Large intestine (tissue), 12 donors: ENCODE measurements at places on chromosomes 7 and 10.
A peak's percentile ranks its signal among the peaks of the same experiment; 100 is the strongest.

DNA sequence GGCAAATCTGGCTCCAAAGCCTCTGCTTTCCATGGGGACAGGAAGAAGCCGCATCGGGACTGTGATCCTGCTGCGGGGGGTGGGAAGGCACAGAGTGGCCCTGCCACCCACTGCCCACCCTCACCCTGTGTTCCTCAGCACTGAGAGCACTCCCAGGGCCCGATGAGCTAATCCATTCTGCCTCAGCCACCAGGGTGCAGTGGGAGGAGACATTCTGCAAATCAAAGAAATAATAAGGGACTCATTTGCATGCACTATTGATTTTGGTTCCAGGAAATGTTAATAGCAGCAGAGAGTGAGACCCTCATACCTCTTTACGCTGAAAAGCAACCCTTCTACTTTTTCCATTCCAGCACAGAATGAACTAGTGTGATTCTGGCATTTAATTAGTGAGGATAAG lies 572.8 kb downstream of the INHBA start:
- no peak overlapping the region for H3K27ac ChIP-seq
- H3K36me3 ChIP-seq: no peaks in the 10 kb centered on the region
- H3K4me3 ChIP-seq: no peak overlapping the region

DNA sequence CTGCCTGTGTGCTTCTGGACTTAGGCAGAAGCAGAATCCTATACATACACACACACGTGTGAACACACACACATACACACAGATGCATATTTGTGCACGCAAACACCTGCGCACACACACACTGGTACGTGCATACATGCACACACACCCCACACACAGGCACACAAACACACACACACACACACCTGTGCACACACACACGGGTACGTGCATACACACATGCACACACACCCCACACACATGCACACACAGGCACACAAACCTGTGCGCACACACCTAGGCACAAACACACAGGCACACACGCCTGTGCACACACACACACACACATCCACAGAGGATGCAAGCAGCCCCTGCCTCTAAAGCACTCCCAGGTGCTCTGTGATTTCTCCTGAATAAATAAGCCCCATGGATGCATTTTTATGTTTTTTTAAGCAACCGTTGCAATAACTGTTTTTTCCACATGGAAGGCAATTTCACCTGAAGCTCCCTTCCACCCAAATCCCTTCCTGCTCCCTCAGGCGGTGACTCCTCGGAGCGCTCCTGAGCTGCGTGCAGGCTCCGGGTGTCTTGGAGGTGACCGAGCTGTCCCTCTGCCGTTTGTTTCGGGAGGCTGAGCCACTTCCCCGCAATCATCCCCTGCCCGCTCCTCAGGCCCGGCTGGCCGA lies 41.5 kb upstream of the PDGFA start:
- no peak overlapping the region for H3K27ac ChIP-seq
- DNase-seq: no peak
- no peak overlapping the region for H3K4me3 ChIP-seq
- peaks cover 13% of the 10 kb centered on the region for H3K4me1 ChIP-seq
- peaks cover 6% of the 10 kb centered on the region for H3K36me3 ChIP-seq

GRCh38 chr10:15113766-15114165 lies 16.6 kb downstream of the RPP38 start:
- H3K27me3 ChIP-seq: no peaks in the 10 kb centered on the region
- H3K27ac ChIP-seq: no peak overlapping the region
- no peaks in the 10 kb centered on the region for H3K4me1 ChIP-seq
- DNase-seq: no peak
- H3K36me3 ChIP-seq: peaks cover 43% of the 10 kb centered on the region

- H3K36me3 ChIP-seq: peaks cover 6% of the 10 kb centered on the region
- no peak overlapping the region for H3K27ac ChIP-seq
- no peak for DNase-seq
- peaks cover 13% of the 10 kb centered on the region for H3K27me3 ChIP-seq
- H3K4me1 ChIP-seq: peaks cover 3% of the 10 kb centered on the region
Measured at GRCh38 chr10:119498889-119499676, 43.4 kb downstream of the RGS10 start.

GRCh38 chr10:59891349-59891748 lies 15.0 kb downstream of the CCDC6 start:
- H3K27me3 ChIP-seq: no peaks in the 10 kb centered on the region
- no peak overlapping the region for H3K4me3 ChIP-seq
- H3K4me1 ChIP-seq: peaks cover 37% of the 10 kb centered on the region
- peaks cover 12% of the 10 kb centered on the region for H3K36me3 ChIP-seq
- H3K27ac ChIP-seq: peak overlapping the region; percentile 56

DNA sequence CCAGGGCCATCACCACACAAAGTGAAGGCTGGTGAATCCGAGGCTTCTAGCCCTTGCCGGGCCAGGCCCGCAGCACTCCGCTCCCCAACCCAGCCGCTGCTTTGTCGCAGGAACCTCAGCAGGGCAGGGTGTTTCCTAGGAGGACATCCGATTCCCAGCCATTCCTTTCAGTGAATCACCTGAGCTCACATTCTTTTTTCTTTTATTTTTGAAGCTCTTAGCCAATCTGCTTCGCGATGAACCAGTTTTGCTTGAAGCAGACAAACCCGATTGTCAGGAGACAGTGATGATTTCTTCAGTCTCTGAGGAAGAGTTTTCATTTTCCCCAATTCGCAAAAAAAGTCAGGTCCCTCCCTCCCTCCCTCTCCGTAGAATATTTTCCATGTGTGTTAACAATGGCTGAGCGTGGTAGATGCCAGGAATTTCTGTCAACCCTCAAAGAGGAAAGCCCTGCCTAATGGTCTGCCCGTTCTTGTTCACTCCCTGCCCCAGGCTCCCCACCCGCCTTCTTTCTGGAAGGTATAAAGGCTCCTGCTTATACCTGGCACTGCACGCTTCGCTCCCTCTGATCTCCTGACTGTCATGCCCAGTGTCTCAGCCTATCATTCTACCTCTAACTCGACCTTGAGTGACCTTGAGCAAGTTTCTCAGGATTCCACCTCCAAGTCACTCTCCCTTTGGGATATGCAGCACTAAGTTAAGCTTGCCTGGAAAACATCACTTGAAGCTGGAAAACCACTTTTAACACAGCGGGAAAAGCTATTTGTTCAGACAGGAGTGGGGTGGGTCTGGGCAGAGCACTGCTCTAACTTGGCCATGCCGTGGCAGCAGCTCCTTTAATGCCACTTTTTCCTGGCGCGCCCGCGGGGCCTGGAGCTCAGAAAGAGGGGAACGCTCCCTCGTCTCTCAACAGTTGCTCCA lies 35.1 kb downstream of the EGFR start:
- H3K27me3 ChIP-seq: no peaks in the 10 kb centered on the region
- H3K27ac ChIP-seq: no peak overlapping the region
- H3K4me1 ChIP-seq: no peaks in the 10 kb centered on the region
- DNase-seq: no peak

DNA sequence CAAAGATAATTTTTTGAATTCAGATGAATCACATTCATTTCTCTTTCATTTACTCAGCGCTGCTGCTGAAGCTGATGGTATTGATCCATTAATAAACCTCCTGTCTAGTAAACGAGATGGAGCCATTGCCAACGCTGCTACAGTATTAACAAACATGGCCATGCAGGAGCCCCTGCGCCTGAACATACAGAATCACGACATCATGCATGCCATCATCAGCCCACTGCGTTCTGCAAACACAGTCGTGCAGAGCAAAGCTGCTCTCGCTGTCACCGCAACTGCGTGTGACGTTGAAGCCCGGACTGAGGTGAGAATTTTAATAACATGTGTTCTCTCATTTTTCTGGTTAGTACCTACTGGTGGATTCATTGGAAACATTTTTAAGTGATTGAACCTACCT lies 70.2 kb downstream of the ARMC3 start:
- H3K4me3 ChIP-seq: no peak overlapping the region
- no peaks in the 10 kb centered on the region for H3K36me3 ChIP-seq
- H3K27me3 ChIP-seq: peaks cover 8% of the 10 kb centered on the region
- no peak overlapping the region for H3K27ac ChIP-seq
- no peak for DNase-seq
- no peaks in the 10 kb centered on the region for H3K4me1 ChIP-seq

GRCh38 chr7:141409801-141410329 lies 141.3 kb upstream of the AGK start:
- peaks cover 12% of the 10 kb centered on the region for H3K27me3 ChIP-seq
- no peaks in the 10 kb centered on the region for H3K4me1 ChIP-seq
- DNase-seq: no peak
- no peaks in the 10 kb centered on the region for H3K36me3 ChIP-seq

DNA sequence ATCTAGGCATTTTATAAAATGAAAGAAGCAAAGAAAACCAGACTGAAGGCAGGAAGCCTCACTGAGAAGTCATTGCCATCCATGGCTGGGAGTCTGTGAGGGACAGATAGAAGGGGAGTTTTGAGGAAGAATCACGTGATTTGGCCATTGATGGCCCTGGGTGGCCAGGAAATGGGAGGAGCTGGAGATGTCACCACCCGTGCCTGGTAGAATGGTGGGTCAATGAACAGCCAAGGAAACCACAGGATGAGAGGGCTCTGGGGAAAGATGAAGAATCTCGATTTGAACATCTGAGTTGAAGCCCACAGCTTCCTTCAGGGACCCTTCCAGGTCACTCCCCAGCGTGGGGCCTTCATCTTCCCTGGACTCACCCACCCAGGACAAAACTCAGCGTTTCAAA lies 103.3 kb upstream of the CHST15 start:
- H3K4me1 ChIP-seq: no peaks in the 10 kb centered on the region
- no peaks in the 10 kb centered on the region for H3K36me3 ChIP-seq
- no peak for DNase-seq
